ENCODE measurements at places on chromosomes 2 and 18.

GRCh38 chr18:70781860-70782453, 493.1 kb downstream of the SOCS6 start:
- H3K36me3 ChIP-seq = no peaks in the 10 kb centered on the region
- no peak overlapping the region for H3K4me3 ChIP-seq
- H3K27me3 ChIP-seq = no peaks in the 10 kb centered on the region
- DNase-seq = peak; percentile 16
- H3K27ac ChIP-seq = no peak overlapping the region
- H3K4me1 ChIP-seq = no peaks in the 10 kb centered on the region

GRCh38 chr18:51767293-51767692, 569.8 kb upstream of the MEX3C start:
- no peak overlapping the region for H3K27ac ChIP-seq
- no peaks in the 10 kb centered on the region for H3K4me1 ChIP-seq
- H3K36me3 ChIP-seq = no peaks in the 10 kb centered on the region
- no peaks in the 10 kb centered on the region for H3K27me3 ChIP-seq
- no peak overlapping the region for H3K4me3 ChIP-seq
- DNase-seq = no peak

GRCh38 chr2:202208526-202208925, 29.9 kb downstream of the SUMO1 start:
- no peak overlapping the region for H3K4me3 ChIP-seq
- H3K27ac ChIP-seq = no peak overlapping the region
- H3K4me1 ChIP-seq = no peaks in the 10 kb centered on the region
- DNase-seq = no peak
- no peaks in the 10 kb centered on the region for H3K27me3 ChIP-seq

GRCh38 chr2:210859314-210859713, 302.9 kb downstream of the CPS1 start:
- no peaks in the 10 kb centered on the region for H3K36me3 ChIP-seq
- no peak overlapping the region for H3K27ac ChIP-seq
- H3K4me1 ChIP-seq = no peaks in the 10 kb centered on the region
- H3K4me3 ChIP-seq = no peak overlapping the region
- no peaks in the 10 kb centered on the region for H3K27me3 ChIP-seq

GRCh38 chr2:181074457-181074856, 94.1 kb downstream of the UBE2E3 start:
- H3K4me3 ChIP-seq = no peak overlapping the region
- peaks cover 15% of the 10 kb centered on the region for H3K4me1 ChIP-seq
- no peak overlapping the region for H3K27ac ChIP-seq
- no peaks in the 10 kb centered on the region for H3K36me3 ChIP-seq
- no peaks in the 10 kb centered on the region for H3K27me3 ChIP-seq
- no peak for DNase-seq

DNA sequence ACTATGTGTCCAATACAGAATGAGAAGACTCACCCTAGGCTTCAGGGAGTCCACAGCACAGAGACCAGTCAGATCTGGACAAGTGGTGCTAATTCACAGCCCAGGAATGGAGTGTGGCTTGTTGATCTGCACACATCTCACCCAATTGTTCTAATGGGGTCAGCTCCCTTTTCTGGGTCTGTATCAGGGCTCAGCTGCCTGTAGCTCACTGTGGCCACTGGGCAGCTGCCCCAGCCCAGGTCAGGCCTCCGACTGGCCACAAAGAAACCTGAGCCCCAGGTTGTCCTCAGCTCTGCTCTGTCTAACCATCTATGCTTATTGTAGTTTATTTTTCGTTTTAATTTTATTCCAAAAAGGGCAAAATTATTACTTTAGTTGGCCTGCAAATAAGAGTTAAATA, 202.3 kb upstream of the RAB6C start:
- H3K4me1 ChIP-seq = no peaks in the 10 kb centered on the region
- H3K27ac ChIP-seq = no peak overlapping the region
- H3K4me3 ChIP-seq = no peak overlapping the region
- H3K27me3 ChIP-seq = peaks cover 33% of the 10 kb centered on the region
- no peak for DNase-seq

GRCh38 chr2:5022061-5022460, 670.1 kb upstream of the SOX11 start:
- DNase-seq = no peak
- no peaks in the 10 kb centered on the region for H3K27me3 ChIP-seq
- H3K36me3 ChIP-seq = no peaks in the 10 kb centered on the region
- H3K4me3 ChIP-seq = no peak overlapping the region

GRCh38 chr2:85607268-85608215, 4.3 kb downstream of the C2orf68 start:
- no peak overlapping the region for H3K4me3 ChIP-seq
- peak overlapping the region; percentile 3 for H3K27ac ChIP-seq
- no peak for DNase-seq
- peaks cover 9% of the 10 kb centered on the region for H3K4me1 ChIP-seq

DNA sequence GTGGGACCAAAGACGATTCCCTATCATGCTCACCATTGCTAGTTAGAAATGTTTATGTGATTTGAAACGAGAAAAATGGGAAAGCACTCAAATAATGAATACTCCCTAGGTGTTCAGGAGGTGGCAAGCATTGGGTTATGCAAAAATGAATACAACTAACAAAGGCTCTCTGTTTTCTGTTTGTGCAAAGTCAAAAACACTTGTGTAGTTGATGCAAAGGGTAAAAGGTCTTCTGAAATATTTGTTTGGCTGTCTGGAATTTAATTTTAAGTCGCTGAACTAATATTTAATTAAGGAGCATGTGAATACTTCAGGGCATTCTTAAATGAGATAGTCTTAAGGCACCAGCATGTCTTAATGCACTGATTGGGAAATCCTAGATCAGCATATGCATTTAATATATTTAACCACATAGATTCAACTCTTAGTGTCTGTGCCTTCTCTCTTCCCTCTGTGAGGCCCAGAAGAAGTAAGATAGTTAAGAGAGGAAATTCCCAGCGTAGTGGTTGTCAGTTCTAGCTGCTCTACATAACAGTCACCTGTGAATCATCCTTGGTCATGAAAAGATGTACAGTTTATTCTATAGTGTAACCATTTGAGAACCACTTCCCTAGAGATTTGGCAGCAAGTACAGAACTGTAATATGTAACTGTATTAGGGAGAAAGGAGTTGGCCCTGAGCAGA, 111.9 kb downstream of the EPC2 start:
- no peak for DNase-seq
- H3K4me1 ChIP-seq = no peaks in the 10 kb centered on the region
- no peaks in the 10 kb centered on the region for H3K27me3 ChIP-seq
- no peak overlapping the region for H3K27ac ChIP-seq

DNA sequence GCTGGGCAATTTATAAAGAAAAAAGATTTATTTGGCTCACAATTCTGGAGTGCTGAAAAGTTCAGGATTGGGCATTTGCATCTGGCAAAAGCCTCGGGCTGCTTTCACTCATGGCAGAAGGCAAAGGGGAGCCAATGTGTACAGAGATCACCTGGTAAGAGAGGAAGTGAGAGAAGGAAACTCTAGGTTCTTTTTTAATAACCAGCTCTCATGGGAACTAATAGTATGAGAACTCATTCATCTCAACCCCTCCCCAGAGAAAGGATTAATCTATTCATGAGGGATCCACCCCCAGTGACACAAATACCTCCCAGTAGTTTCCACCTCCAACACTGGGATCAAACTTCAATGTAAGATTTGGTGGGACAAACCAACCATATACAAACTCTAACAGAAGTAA, 129.0 kb downstream of the EVA1A start:
- no peak for DNase-seq
- no peak overlapping the region for H3K4me3 ChIP-seq
- H3K4me1 ChIP-seq = no peaks in the 10 kb centered on the region
- no peaks in the 10 kb centered on the region for H3K36me3 ChIP-seq

DNA sequence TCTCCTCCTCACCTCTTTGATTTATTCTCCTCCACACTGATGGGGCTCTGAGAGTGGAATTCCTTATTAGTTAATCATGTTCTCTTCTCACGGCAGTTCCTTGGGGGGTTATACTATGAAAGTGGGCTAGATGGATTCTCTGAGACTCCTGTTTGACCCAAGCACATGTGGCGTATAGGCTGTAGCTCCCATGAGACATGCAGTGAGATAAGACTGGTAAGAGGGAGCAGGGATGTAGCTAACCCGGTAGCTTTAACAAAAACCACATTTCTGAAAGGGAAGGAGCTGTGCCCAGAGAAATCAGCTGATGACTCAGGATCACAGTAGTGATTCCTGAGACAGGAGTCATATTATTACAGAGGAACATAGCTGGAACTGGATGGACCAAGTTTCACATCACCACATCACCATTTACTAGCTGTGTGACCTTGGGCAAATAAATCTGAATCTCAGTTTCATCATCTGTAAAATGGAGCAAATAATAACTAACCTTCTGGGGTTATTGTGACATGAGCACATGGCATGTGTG, 82.9 kb downstream of the CRIM1 start:
- no peak overlapping the region for H3K4me3 ChIP-seq
- H3K4me1 ChIP-seq = no peaks in the 10 kb centered on the region
- no peaks in the 10 kb centered on the region for H3K36me3 ChIP-seq
- peaks cover 14% of the 10 kb centered on the region for H3K27me3 ChIP-seq

- no peak overlapping the region for H3K4me3 ChIP-seq
- H3K36me3 ChIP-seq = no peaks in the 10 kb centered on the region
- H3K27ac ChIP-seq = no peak overlapping the region
- no peak for DNase-seq
- H3K27me3 ChIP-seq = no peaks in the 10 kb centered on the region
These were observed 248.8 kb downstream of the PLCL1 start for GRCh38 chr2:198053148-198053547.

DNA sequence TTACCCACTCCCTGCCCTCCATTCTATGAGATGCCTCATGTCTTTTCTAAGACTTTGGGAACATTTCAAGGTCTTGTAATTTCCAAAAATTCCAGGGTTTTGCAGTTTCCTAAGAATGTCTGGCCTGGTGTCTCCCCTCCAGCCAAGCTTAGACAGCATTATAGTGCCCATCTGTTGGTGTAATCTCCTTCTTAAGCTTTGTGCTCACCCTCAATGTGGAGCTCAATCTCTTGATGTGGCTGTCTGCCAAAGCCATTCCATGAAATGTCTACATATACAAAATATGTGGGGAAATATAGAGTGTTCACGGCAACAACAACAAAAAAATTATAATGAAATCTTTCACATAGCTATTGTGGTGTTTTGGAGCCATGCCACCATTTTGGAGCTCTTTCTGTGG, 558.4 kb downstream of the PIK3C3 start:
- DNase-seq = no peak
- H3K36me3 ChIP-seq = no peaks in the 10 kb centered on the region
- no peak overlapping the region for H3K4me3 ChIP-seq
- no peaks in the 10 kb centered on the region for H3K4me1 ChIP-seq

GRCh38 chr2:134381141-134381540, 127.3 kb downstream of the MGAT5 start:
- no peak overlapping the region for H3K4me3 ChIP-seq
- H3K27me3 ChIP-seq = no peaks in the 10 kb centered on the region
- no peak for DNase-seq
- no peaks in the 10 kb centered on the region for H3K36me3 ChIP-seq
- H3K4me1 ChIP-seq = no peaks in the 10 kb centered on the region

DNA sequence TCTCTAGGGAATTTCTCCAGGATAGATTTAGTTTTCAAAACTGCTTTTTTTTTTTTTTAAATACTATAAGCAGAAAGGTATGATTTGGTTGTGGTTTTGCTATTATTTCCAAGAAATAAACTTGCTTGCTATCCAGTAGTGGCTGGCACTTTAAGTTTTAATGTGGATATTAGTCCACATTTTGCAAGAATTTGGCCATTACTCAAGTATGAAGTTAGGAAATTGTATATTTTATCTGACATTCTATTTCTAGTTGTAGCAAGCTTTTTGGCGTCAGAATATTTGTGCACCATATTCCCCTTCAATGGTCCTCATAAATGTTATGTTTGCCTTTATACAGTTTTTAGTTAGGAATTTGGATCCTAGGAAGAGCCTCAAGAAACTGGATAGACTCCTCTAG, 226.3 kb downstream of the ZNF521 start:
- no peaks in the 10 kb centered on the region for H3K4me1 ChIP-seq
- no peaks in the 10 kb centered on the region for H3K36me3 ChIP-seq
- DNase-seq = no peak
- no peak overlapping the region for H3K27ac ChIP-seq

DNA sequence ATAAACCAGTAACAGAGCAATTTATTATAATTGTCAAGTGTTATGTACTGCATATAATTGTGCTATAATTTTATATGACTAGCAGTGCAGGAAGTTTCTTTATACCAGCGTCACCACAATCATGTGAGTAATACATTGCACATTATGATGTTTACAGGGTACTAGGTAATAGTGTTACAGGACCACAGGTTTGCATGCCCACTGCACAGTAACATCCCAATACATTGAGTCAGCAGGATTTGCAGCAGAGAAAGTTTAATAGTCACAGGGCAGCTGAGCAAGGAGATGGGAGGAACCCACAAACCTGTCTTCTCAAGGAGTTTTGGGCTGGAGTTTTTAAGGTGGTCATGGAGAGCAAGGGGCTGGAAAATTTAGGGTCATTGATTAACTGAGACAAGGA, 1042.9 kb upstream of the ACVR2A start:
- H3K4me3 ChIP-seq = no peak overlapping the region
- H3K36me3 ChIP-seq = no peaks in the 10 kb centered on the region
- no peak for DNase-seq
- no peaks in the 10 kb centered on the region for H3K27me3 ChIP-seq
- no peak overlapping the region for H3K27ac ChIP-seq

- no peaks in the 10 kb centered on the region for H3K27me3 ChIP-seq
- H3K4me3 ChIP-seq = no peak overlapping the region
- no peak for DNase-seq
- peaks cover 5% of the 10 kb centered on the region for H3K36me3 ChIP-seq
- H3K4me1 ChIP-seq = no peaks in the 10 kb centered on the region
- no peak overlapping the region for H3K27ac ChIP-seq
These were observed 85.1 kb downstream of the UGP2 start for GRCh38 chr2:63926815-63927214.

DNA sequence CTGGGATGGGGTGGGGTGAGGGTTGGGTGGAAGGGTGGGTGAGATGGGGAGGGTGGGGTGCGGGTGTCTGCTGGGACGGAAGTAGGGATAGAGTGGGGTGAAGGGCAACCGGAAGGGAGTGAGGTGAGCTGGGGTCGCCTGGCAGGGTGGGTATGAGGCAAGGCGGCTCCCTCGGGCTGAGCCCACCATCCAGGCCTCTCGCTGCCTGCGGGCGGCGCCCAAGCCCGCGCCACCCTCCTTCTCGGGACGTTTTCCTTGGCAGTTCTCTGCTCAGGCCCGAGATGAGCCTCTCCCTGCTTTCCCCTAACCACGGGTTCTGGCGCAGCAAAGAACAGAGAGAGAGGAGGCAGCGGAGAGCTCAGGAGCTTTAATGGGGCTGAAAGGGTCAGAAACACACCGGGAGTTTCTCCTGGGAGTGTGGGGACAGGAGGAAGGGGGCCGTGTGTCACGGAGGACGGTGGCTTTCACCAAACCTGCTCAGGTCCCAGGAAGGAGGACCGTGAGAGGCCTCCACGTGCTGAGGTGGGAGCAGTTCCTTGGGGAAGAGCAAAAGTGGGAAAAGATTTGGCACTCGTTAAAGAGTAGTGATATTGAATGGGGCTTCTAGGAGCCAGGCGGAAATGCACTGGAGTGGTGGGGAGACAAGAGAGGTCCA, 4.1 kb downstream of the FEV start:
- no peaks in the 10 kb centered on the region for H3K36me3 ChIP-seq
- no peak overlapping the region for H3K27ac ChIP-seq
- DNase-seq = no peak
- H3K27me3 ChIP-seq = no peaks in the 10 kb centered on the region

Measured in K562 (cell line).